ACHN (cell line): ENCODE measurements at places on chromosomes 5 and 9.

DNA sequence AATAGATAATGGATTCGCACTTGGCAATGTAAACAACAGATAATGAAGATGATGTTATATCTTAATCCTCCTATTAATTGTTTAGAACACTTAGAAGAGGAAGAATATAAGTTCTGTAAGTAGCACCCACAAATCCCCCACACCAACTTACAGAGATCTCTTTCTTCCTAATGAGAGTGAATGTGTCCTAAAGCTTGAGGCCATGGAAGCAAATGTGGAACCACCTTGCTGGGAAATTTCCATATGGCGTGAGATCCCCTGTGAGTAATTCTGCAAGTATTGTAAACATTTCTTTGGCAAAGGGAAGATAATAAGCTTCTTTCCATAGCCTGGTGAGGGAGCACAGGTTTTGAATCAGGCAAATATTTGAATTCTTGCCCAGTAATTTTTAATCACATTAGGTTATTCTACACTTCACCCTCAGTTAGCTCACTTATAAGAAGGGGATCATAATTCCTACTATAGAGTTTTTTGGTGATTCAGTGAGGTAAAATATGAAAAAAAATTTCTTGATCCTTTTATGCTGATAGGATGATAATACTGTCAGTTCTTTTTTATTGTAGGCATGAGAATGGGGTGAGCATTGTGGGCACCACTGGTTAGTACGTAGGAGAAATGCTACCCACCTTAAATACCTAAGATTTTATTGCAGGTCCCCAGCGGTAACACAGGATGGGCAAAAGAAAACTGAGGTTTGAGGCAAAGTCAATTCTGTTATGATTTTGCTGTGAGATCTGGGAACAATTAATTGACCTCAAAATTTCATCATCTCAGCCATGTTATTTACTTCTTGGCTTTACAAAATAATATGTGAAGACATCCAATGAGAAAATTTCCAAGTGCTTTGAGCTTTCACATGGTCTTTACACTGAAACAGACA lies 574.8 kb downstream of the PSAT1 start:
- peak; percentile 93 for DNase-seq

GRCh38 chr5:96381526-96381925 lies 51.5 kb downstream of the PCSK1 start:
- no peak for DNase-seq

DNA sequence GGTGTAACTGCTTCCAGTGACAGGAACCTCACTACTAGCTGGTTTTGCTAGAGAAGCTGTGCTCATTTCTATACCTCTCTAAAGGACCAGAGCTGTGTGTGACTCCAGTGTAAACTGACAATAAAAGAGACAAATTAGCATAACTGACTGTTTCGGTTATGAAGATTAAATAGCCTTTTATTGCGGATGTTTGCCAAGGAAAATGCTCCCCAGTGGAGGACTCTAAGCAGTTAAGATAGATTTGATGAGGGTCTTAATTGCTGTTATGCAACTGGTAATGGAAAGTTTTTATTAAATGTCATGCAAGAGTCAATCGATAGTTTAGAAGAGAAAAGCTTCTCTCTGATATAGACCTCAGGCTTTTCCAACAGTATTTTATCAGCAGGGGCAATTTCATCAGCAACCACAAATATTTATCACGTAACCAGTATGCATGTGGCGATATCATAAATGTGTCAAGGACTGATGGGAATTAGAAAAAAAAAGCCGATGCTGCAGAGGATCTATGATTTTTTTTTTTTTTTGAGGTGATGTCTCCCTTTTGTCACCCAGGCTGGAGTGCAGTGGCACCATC lies 275.2 kb upstream of the DMAC1 start:
- DNase-seq = no peak

- DNase-seq = no peak
Observed at GRCh38 chr9:137339045-137339907, 37.2 kb upstream of the NRARP start.

- no peak for DNase-seq
Observed at GRCh38 chr5:30131-30530, 61.8 kb upstream of the PLEKHG4B start.

DNA sequence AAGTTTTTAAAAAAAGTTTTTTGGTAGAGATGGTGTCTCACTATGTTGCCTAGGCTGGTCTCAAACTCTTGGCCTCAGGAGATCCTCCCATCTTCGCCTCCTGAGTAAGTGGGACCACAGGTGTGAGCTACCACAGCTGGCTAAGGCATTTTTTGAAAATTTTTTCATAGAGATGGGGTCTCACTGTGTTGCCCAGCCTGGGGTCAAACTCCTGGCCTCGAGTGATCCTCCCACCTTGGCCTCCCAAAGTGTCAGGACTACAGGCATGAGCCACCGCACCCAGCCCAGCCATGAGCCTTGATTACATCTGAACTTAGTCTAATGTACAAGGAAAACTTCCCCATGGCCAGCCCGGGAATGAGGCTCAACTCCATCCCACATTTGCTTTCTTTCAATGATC lies 77.5 kb upstream of the PCA3 start:
- no peak for DNase-seq

DNA sequence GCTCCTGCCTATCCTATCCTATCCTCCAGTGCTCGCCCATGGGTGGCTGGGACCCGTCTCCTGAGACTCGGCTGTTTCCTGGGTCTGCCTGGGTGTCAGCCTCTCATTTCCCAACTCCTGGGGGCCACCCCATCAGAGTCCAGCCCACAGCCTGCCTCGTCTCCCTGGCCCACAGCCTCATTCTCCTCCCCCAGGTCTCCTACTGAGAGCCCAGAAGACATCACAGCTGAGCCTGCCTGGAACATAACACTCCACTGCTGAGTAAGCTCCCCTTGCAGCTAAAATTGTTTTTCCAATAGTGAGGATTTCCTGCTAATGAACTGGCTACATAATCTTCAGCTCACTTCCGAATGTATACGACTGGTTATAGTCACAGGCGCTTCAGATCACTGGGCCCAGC lies 95.3 kb downstream of the TTLL11 start:
- no peak for DNase-seq

GRCh38 chr5:178818094-178818493 lies 41.7 kb upstream of the ZNF354B start:
- DNase-seq = no peak

DNA sequence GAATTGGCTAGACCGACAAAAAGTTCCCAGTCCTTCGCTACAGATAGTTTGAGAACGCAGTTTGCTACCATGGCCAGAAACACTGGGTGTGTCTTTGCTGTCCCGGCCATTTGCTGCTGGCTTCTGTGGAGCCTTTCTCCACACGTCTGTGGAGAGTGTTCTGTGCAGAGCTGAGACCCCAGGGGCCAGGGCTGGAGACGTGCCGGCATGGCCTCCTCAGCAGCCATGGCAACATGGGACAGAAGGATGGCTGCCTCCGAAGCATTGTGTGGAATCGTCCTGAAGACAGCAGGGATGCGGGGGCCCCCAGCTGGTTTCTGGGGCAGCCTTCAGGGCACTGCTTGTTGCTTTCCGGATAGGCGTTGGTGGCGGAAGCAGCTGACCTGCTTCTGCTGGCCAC lies 142.8 kb downstream of the GADD45G start:
- DNase-seq = no peak

DNA sequence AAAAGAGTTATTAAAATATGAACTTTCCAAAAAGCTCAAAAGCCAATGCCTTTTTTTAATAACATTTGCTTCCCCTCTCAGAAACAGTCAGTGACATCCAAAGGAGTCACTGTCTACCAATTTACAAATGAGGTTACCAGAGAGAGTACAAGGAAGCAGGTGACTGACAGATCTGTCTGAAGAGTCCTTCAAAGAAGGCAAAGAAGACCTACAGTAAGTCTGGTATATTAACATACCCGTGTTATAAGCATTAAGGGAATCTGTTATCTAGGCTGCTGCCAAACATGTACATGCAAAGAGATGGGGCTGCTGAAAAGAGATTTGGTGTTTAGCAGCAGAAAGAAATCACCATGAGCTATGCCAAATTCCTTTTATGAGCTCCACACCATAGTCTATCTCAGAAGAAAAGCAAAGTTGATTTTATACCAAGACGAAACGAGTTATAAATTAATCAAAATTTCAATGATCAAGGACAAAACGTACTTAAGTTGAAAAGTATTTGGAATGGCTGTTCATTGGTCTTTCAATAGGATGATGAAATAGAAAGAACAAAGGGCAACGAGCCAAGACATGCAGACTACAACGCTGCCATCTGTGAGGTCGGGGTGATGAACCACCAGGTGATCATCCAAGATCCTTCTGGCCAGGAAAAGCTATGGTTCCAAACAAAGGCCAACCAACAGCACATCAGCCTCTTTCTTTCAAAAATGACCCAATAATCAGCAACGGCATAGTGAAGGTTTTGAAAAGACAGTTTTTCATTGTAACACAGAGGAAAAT lies 8.1 kb downstream of the PRELID2 start:
- DNase-seq = no peak

DNA sequence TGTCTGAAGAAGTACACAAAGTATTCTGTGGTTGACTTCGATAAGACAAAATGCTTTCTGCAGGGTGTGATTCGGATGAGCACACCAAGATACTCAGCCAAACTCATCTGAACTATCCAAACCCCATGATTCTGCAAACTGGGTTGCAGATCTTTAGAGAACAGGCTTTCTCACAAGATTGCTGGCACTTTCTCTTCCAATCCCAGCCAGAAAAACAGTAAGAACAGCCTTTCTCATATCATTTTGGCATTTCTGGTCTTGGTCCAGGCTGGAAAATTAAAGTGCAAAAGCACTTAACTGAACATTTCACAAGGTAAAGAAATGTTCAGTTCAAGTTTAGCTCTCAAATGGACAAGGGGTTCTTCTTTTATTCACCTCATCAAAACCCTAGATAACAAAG lies 269.1 kb downstream of the NR2F1-AS1 start:
- no peak for DNase-seq

DNA sequence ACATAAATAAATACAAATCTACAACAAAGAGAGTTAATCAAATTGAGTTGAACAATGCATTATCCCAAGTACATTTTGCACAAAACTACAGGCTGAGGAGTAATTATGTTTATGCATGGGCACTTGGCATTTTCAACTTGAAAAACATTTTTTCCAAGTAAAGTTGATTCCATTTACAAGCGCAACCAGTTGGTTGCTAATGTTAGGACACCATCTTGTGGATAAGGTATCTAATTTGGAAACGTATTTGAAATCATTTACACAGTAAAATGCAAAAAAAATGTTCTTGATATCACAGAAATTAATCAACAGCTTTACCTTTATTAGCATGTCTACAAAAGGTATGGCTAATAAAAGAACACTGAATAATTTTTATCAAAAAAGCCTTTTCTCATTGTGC lies 18.8 kb downstream of the FTMT start:
- DNase-seq = peak; percentile 12

DNA sequence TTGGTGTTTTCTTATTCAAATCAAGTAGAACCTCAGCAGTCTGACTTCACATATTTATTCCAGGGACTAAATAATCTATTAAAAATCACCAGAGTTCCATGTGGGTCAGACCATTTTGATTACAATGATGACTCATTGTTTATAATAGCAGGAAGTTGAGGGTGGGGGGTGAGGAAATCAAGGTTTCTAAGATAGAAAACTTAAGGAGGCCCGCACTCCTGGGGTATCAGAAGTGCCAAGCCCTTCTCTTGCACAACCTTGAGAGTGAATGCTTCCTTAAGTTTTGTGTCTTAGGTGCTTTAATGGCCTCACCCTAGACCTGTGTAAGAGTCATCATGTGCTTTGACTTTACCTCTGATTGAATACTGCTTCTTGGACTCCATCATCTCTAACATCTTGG lies 31.9 kb upstream of the NPR3 start:
- no peak for DNase-seq

DNA sequence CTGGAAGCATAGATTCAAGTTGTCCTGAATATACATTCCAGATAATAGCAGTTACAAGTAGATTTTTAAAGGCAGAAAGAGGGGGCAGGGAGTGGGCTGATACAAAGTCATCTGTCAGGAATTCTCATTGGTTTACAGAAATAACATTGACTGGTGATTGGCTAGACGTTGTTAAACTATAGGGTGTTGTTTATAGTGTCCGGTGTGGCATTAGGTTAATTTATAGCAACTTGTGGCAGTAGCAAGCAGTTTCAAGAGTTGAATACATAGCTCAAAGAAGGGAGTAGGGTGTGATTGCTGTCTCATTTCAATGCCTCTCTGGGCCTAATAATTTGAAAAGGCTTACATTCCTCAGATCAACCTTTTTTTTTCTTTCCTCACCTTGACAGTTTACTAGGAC lies 10.7 kb upstream of the POC5 start:
- DNase-seq = no peak

DNA sequence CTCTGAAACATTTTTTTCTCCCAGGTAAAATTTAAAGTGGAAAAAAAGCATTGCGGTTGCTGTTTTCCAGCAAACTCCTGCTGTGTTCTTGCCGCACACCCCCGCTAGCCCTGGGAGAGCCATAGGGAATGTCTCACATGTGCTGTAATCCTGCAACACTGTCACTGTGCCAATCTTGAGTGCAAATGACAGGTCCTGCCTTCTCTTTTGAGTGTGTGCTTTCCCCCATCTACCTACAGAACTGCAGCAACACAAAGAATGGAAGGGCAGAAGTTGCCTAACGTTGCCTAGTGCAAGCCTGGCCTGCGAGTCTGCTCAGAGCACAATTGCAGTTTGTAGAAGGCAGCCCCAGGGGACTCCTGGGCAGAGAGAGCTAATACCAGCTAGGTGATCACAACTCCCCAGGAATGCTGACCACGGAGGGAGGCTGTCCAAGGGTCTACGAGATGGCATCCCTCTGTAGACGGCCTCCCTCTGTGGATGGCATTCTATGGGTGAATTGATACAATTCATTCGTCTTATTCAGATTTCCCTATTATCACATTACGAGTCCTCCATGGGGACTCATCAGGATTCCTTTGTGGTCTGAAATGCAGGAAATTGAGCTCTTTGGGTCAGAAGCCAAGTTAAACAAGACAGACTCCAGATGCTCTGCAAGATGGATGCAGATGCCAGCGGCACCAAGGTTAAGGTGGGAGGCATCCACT lies 172.6 kb upstream of the S1PR3 start:
- DNase-seq = no peak

GRCh38 chr5:156893517-156893916 lies 43.4 kb downstream of the PPP1R2B start:
- no peak for DNase-seq

- no peak for DNase-seq
Observed at GRCh38 chr5:142758062-142758795, 11.9 kb upstream of the ARHGAP26 start.

- DNase-seq = no peak
Observed at GRCh38 chr9:35800530-35800929, 9.1 kb downstream of the NPR2 start.

DNA sequence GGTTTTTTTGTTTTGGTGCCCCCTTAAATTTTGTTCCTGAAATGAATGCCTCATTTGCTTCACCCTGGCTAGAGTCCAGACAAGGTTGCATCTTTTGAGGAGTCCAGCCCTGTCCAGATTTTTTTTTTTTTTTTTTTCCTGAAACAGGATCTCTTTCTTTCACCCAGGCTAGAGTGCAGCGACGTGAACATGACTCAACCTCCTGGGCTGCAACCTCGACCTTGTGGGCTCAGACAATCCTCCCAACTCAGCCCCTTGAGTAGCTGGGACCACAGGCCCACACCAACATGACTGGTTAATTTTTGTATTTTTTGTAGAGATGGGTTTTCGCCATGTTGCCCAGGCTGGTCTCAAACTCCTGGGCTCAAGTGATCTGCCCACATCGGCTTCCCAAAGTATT lies 469.0 kb upstream of the BRINP1 start:
- no peak for DNase-seq

- no peak for DNase-seq
Observed at GRCh38 chr5:154795235-154795596, 40.0 kb downstream of the LARP1 start.

- no peak for DNase-seq
Observed at GRCh38 chr9:29691145-29691544, 2117.9 kb upstream of the C9orf72 start.
